ENCODE measurements at places on chromosomes 2 and 18. TPM values are rescaled to one million over a fixed set of nuclear protein-coding genes. Genes with fewer than 3 reads are reported as not detected.

DNA sequence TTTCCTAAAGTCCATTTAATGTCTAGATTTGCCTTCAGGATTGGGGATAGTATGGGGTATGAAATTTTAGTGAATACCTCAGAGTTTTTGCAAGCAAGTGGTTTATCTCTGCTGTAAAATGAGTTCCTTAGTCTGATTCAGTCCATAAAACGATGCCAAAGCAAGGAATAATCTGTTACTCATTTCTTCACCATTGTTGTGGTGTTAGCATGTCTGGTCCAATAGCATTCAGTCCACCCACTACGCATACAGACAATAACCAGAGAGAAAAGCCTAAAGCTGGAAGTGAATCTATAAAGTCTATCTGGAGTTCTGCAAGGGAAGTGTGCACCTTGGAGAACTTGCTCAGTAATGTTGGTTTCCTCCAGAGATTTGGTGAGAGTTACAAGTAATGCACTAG, 12.9 kb upstream of the DPP4 start:
- no peak for DNase-seq

GRCh38 chr2:143524559-143525401, 395.6 kb downstream of the ARHGAP15 start:
- DNase-seq: no peak

DNA sequence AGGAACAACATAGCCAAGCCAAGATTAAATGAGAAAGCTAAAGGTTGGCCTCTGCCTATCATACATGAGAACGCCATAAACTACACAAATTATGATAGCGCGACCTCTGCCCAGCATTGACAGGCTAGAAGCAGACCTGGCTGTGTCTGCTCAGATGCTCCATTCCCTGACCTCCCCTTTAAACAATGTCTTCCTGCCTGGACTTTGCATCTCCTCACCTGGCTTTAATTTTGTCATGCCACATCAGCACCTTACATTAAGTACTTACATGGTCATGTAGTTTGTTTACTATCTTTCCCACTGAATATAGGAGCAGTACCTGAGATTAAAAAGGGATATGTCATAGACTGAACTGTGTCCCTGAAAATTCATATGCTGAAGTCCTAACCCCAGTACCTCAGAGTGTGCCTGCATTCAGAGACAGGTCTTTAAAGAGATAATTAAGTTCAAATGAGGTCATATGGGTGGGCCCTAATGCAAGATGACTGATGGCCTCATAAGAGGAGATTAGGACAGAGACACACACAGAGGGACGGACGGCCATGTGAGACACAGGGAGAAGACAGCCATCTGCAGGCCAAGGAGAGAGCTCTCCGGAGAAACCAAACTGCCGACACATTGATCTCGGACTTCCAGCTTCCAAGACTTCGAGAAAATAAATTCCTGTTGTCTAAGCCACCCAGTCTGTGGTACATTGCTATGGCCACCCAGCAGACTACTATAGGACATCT, 103.7 kb downstream of the BIN1 start:
- no peak for DNase-seq

DNA sequence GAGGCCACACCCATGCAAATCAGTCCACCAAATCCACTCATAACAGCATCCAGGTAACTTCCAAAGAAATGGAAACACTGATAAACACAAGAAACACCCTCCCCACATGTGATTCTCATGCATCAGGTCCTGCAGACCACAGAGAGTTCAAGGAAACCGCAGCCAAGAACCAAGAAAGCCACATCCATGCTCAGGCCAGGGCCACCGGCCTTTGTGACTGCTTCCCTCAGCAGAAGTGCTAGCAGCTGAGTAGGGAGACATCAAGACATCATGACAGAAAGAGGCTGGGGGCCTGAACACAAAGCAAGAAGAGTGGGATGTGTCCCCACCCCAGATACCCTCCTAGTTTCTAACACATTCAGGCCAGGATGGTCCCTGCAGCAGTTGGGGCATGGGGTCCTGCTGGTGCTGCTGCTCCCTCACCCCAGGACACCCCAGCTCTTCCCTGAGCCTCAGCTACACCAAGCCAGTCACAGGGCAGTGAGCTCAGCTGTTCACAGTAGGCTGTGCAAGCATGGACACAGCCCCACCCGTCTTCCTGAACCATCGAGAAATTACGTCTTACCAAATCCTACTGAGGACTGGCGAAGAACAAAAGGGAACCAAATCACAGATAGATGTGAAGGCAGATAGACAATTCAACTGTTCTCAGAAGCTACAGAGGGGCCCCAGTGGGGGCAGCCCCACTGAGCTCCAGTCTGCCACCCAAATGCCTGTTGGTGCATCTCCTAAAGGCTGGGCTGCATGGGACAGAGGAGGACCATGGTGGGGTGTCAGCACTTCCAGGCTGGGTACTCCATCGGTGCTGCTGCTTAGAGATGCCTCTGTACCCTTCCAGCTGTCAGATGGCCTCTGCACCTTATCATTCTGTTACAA, 60.9 kb downstream of the HDAC4 start:
- no peak for DNase-seq

GRCh38 chr2:55138882-55139229, 88.6 kb upstream of the RTN4 start:
- no peak for DNase-seq

GRCh38 chr2:32484937-32485336, 128.1 kb downstream of the BIRC6 start:
- no peak for DNase-seq

DNA sequence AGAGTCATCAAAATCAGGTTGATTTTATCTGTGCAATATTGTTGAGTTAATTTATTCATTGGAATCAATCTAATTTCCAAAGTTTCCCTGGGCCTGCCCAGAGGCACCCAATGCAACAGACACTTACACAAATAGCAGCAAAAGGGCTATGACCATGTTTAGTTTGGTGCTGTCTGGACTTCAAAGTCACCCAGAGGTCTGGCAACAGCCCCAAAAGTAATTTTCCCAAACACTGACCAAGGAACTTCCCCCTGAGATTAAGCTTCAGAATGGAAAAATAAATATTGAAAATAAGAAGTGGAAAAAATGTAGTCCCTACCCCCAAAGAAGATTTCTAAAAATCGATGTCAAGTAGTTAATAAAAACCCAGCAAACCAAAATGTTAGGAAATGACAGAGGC, 70.9 kb upstream of the RNF152 start:
- DNase-seq: no peak

DNA sequence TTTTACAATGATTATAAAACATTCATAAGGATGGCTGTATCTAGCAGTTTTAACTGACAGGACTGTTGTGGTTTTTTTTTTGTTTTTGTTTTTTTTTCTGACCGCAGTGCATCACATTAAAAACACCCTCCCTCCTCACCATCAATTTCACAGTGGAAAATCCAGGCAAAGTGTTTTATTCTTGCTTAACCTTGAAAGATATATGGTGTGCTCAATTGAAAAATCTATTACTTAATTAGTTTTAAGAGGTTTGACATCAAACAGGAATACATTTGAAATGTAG, 250.7 kb downstream of the DLGAP1 start:
- no peak for DNase-seq

- DNase-seq: no peak
Observed at GRCh38 chr2:234765279-234765678, 186.5 kb upstream of the SH3BP4 start.

Gene PELI1
- 50.7 TPM for total RNA-seq

Gene ATG4B
- total RNA-seq: 92.6 TPM

Gene CFAP65
- 0.18 TPM for total RNA-seq

Gene PRSS56
- total RNA-seq: not detected

Gene PSMA8
- not detected for total RNA-seq

Gene FAM237A
- not detected for total RNA-seq

All from sciatic nerve (tissue), 2 donors.